ENCODE measurements at places on chromosomes 13 and 19. TPM values are rescaled to one million over a fixed set of nuclear protein-coding genes. Genes with fewer than 3 reads are reported as not detected.

CPAMD8 gene
- 18.6 TPM for total RNA-seq

SYCN gene
- not detected for total RNA-seq

DCT gene
- total RNA-seq: not detected

DNA sequence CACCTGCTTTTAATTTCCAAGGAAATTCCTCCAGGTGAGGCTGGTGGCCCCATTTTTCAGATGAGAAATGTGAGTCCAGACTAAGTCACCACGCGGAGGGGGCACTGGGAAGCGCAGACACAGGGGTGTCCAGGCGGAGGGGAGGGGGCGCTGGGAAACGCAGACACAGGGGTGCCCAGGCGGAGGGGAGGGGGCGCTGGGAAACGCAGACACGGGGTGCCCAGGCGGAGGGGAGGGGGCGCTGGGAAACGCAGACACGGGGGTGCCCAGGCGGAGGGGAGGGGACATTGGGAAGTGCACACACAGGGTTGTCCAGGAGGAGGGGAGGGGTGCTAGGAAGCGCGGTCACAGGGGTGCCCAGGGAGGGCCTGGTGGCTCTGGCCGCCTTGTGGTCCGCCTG, 3.5 kb downstream of the GRK1 start:
- no peak overlapping the region for H3K27ac ChIP-seq
- H3K4me3 ChIP-seq: no peak overlapping the region
- no peaks in the 10 kb centered on the region for H3K4me1 ChIP-seq

DNA sequence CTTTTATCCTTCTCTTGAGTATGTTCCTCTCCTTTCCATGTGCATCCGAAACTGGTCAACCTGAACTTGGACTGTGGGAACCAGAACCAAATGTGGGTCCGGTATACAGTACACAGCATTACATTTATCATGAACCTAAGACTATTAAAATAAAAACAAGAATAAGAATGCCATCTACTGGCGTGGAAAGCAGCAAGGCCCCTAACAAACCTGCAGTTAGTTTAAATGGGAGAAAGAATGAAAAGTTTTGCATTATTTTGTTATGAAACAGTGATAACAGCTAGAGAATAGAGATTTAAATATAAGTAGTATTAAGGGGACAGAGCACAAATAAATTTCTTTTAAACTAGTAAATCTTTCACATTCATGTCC, 159.5 kb downstream of the RBM26 start:
- no peak overlapping the region for H3K4me3 ChIP-seq
- no peaks in the 10 kb centered on the region for H3K36me3 ChIP-seq
- no peaks in the 10 kb centered on the region for H3K4me1 ChIP-seq
- no peak for DNase-seq
- no peaks in the 10 kb centered on the region for H3K27me3 ChIP-seq
- H3K27ac ChIP-seq: no peak overlapping the region

DNA sequence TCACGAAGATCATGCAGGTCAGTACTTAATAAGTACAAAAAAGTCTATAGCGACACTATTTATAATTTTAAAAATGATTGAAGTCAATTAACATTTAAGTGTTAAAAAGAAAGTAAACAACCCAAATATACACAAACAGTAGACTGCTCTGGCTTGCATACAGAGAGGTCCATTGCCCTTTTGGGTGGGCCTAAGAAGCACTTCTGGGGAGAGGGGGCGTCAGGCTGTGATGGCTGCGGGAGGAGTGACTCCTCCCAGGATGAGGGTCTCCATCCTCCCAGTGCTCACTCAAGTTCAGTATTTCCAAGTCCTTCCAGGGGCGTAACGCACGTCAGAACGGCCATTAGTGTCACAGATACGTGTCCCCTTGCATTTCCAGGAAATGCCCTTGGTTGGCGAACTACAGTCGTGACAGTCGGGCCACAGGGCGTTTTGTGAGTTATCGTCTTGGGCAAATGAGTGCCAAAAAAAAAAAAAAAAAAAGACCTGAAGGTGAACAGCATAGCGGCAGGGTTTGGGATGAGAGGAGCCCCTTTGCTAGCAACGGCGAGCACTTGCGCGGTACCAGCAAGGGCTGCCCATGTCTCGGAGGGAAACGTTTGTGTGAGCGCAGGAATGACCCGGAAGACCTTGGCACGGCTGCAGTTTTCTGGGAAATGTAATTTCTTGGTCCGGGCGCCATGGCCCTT, at the start of gene SCGB2B2:
Gene SCGB2B2 (minus strand): TSS at position 463 of the 689 bp plus-strand sequence. CDS start 82,596 bp downstream, outside the sequence.
- peaks cover 32% of the 10 kb centered on the region for H3K36me3 ChIP-seq
- peaks cover 32% of the 10 kb centered on the region for H3K27me3 ChIP-seq
- DNase-seq: no peak

- DNase-seq: peak; percentile 40
- H3K4me3 ChIP-seq: no peak overlapping the region
- H3K27ac ChIP-seq: peak overlapping the region; percentile 36
- peaks cover 3% of the 10 kb centered on the region for H3K36me3 ChIP-seq
These were observed 5.3 kb downstream of the CARM1 start for GRCh38 chr19:10876459-10877240.

DNA sequence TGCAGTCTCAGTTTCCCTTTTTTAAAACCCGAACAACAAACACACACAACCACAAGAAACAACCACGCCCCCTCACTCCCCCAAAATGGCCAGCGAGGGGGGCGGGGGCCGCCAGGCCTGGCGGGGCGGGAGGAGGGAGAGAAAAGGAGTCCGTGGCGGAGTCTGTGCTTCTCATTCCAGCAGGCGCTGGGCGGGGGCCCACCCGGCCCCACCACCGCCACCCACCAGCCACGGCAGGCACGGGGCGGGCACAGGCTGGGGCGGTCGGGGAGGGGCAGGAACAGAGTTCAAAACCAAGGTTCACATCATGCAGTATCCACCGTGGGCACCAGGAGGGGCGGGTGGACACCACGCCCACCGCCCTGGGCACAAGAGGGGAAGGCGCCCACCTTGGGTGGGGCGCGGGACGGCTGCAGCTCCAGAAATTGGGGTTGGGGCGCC, 12.9 kb downstream of the DPF1 start:
- no peaks in the 10 kb centered on the region for H3K4me1 ChIP-seq
- peak overlapping the region; percentile 78 for H3K27ac ChIP-seq
- no peaks in the 10 kb centered on the region for H3K36me3 ChIP-seq
- H3K4me3 ChIP-seq: no peak overlapping the region
- peaks cover 24% of the 10 kb centered on the region for H3K27me3 ChIP-seq

- H3K4me3 ChIP-seq: no peak overlapping the region
- H3K27me3 ChIP-seq: peaks cover 21% of the 10 kb centered on the region
- H3K4me1 ChIP-seq: peaks cover under 1% of the 10 kb centered on the region
- no peak overlapping the region for H3K27ac ChIP-seq
- no peaks in the 10 kb centered on the region for H3K36me3 ChIP-seq
These were observed 328.7 kb upstream of the EDNRB start for GRCh38 chr13:78247362-78247761.
